ENCODE measurements at places on chromosomes 12 and 14.
A peak's percentile ranks its signal among the peaks of the same experiment; 100 is the strongest.

DNA sequence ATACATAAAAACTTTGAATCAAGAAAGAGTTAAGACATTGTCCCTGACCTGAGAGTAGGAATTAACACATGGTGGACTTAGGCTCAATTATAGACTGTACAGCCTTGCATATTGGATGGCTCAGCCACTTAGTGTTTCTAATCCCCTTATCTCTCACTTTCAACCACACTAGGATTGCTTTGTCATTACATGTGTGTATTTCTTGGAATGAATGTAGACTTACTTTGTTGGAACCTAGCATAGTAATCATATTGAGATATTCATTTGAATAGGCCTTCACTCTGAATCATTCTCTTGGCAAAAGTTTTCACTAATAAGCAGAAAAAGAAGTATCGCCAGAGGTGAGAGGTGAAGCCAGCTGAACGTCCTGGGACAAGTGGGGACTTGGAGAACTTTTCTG is 1973.9 kb upstream of the FLRT2 start:
- no peaks in the 10 kb centered on the region for H3K27me3 ChIP-seq
- no peak overlapping the region for H3K27ac ChIP-seq
- no peaks in the 10 kb centered on the region for H3K4me1 ChIP-seq
- no peak overlapping the region for H3K4me3 ChIP-seq
- H3K36me3 ChIP-seq, result no peaks in the 10 kb centered on the region

GRCh38 chr14:94225460-94226378 is 51.6 kb downstream of the PPP4R4 start:
- H3K36me3 ChIP-seq, result no peaks in the 10 kb centered on the region
- H3K27ac ChIP-seq, result no peak overlapping the region
- peaks cover 4% of the 10 kb centered on the region for H3K27me3 ChIP-seq
- no peaks in the 10 kb centered on the region for H3K4me1 ChIP-seq
- H3K4me3 ChIP-seq, result no peak overlapping the region

GRCh38 chr12:117236456-117237001 is 46.3 kb upstream of the FBXO21 start:
- no peak overlapping the region for H3K27ac ChIP-seq
- DNase-seq, result peak; percentile 65
- H3K4me3 ChIP-seq, result no peak overlapping the region
- H3K36me3 ChIP-seq, result no peaks in the 10 kb centered on the region
- H3K27me3 ChIP-seq, result peaks cover 15% of the 10 kb centered on the region
- H3K4me1 ChIP-seq, result no peaks in the 10 kb centered on the region

GRCh38 chr14:95776798-95777534 is 63.0 kb upstream of the TCL1A start:
- no peaks in the 10 kb centered on the region for H3K4me1 ChIP-seq
- peaks cover 29% of the 10 kb centered on the region for H3K27me3 ChIP-seq
- H3K36me3 ChIP-seq, result no peaks in the 10 kb centered on the region
- H3K4me3 ChIP-seq, result no peak overlapping the region
- no peak overlapping the region for H3K27ac ChIP-seq

DNA sequence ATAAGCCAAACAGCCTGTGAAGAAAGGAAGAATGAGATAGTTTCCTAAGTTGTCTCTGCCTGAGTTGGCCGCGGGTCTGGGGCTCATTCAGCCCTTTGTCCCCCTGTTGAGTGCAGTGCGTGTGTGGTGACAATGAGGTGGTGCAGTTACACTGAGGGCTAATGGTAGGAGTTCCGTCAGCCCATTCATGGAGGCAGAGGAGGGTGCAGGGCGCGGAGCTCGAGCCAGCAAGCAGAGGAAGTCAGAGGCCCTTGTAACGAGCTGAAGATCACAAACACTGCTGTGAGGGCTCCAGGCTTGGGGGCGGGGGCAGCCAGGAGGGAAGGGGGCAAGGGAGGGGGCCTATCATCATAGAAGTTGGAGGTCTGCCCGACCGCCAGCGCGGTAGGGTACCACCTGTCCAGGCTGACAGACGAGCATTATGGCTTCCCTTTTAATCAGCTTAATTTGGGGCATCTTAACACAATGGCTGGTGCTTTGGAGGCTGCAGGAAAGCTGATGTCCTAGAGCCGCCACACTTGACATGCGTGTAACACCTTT is 20.5 kb downstream of the CCND2 start:
- H3K4me1 ChIP-seq, result peaks cover 72% of the 10 kb centered on the region
- peak overlapping the region; percentile 81 for H3K4me3 ChIP-seq
- H3K27me3 ChIP-seq, result no peaks in the 10 kb centered on the region
- DNase-seq, result no peak
- peaks cover 73% of the 10 kb centered on the region for H3K36me3 ChIP-seq

All from activated naive CD8-positive, alpha-beta T cell treated with anti-CD3 and anti-CD28 coated beads for 36 hours (primary cell).